GOT3 (cell line): ENCODE measurements at places on chromosomes 3 and 15.

- DNase-seq, result no peak
These were observed 154.4 kb downstream of the PEX5L start for GRCh38 chr3:179882292-179882691.

- no peak for DNase-seq
These were observed 99.4 kb downstream of the ADAMTS9 start for GRCh38 chr3:64588380-64588779.

GRCh38 chr3:174332391-174332790 lies 526.7 kb upstream of the NAALADL2 start:
- DNase-seq, result no peak

GRCh38 chr3:124772081-124772831 lies 42.0 kb downstream of the UMPS start:
- no peak for DNase-seq

DNA sequence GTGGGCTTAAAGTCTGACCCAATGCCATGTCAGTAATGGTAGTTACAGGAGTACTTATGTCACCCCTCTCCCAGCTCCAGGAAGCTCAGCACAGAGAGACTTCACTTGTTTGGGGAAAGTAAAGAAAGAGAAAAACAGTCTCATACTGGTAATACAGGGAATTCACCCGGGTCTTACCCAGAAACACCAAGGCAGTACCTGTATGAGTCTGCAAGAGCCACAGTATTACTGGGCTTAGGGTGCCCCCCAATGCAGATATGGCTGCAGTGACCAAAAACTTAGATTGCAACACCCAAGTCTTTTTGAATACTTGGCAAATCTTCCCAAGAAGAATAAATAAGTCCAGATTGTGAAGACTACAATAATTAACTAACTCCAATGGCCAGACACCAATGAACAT lies 622.1 kb downstream of the IGSF11 start:
- no peak for DNase-seq

- no peak for DNase-seq
These were observed 19.7 kb downstream of the SLC6A20 start for GRCh38 chr3:45776611-45777010.

- DNase-seq, result no peak
These were observed 764.4 kb upstream of the NECTIN3 start for GRCh38 chr3:110307065-110307809.

DNA sequence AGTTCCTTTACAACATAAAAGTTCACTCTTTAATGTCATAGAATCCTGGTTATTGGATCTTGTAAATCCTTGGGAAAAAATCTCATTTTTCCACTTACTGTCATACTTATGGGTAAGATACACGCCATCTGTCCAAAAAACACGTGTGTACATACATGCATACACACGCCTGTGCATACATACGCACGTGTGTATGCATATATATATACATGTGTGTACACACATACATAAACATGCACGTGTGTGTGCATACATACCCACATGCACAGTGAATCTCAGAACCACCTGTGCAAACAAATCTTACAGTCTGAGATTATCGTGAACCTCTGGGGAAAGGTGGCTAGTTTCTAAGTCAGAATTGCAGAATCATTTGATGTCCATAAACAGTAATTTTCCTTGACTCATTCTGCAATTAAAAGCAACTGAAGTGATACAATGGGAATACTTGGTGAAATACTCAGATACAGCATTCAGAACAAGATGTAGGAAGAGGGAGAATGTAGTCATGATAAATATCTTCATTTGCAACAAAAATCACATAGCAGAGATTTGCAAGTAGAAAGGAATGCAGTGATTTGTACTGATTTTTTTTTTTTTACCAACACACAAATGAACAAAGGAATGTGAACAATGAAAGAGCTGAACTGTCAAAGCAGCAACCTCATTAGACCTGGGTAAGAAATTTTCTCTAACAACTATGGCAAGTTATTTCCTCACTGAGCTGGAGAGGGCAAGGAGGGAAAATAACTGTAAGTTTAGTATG lies 160.6 kb upstream of the POU1F1 start:
- no peak for DNase-seq

DNA sequence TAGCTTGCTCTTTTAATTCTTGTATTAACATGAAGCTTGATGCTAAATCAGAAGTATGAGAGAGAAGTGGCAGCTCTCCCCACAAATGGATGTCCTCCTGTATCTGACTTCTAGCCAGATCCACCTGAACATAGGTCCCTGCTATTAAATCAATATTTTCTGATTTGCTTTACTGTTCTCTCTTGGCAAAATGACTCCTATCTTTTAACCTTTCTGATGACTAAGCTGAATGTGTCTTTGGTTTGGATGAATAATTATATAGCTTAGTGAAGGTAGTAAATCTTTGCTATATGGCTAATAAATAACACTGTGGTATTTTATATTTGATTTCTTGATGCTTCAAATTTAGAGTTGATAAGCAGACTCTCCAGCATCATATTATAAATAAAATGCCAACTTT lies 28.3 kb upstream of the ARL14 start:
- no peak for DNase-seq

- no peak for DNase-seq
These were observed 30.1 kb upstream of the TBC1D5 start for GRCh38 chr3:17772556-17772955.

DNA sequence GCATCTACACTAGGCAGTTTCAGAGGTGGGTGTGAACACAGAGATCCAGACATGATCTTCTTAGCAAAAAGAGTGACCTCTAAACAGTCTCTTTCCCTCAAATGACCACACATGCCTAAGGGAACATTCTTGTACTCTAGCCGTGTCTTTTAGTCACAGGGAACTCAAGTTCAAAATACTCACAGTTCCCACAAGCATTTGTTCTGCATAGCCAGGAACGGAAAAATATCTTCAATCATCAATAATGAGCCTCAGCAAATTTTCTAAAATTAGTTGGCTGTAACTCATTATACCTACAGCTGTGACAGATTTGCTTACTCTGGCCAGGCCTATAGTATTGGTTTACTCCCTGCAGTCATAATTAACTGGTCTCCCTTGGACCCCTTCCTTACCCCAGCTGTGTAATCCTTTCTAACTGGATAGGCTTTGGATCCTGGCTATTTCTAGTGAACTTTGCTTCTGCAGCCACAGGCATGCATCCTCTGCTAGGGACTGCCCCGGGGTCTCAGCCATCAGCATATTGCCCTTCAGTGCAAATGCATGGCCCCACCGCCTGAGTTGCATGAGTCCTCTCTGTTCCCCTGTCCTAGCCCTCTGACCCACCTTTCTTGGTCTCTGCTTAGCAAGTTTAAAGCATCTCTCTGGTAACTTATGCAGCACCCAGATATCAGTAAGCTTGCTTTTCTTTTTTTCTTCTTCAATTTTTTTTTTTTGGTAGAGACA lies 56.0 kb upstream of the HACD2 start:
- DNase-seq, result no peak

- no peak for DNase-seq
These were observed 47.6 kb upstream of the ATP1B3 start for GRCh38 chr3:141828890-141829289.

GRCh38 chr3:129994883-129995559 lies 20.5 kb downstream of the TRH start:
- DNase-seq, result no peak
